ENCODE measurements at places on chromosomes 1 and 21.

- peak; percentile 26 for DNase-seq
Measured at GRCh38 chr1:167297222-167298214, 76.8 kb downstream of the POU2F1 start.

DNA sequence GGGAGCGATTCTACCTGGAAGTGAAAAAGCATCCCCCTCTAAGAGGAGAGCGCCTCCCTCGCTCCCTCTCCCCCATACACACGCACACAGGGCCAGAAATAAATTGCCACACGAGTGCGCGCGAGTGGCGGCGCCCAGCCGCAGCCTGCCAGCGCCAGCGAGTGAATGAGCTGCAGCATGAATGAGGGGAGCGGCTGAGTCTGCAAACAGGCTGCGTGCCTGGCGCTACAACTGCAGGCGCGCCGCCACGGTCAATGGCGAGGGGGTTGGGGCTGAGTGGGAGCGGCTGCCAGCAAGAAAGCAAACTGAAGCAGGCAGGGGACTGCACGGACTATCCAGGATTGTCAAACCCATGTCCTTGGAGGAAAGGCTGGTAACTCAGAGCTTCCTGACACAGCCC is 2.2 kb downstream of the CAMK1G start:
- DNase-seq: peak; percentile 62

DNA sequence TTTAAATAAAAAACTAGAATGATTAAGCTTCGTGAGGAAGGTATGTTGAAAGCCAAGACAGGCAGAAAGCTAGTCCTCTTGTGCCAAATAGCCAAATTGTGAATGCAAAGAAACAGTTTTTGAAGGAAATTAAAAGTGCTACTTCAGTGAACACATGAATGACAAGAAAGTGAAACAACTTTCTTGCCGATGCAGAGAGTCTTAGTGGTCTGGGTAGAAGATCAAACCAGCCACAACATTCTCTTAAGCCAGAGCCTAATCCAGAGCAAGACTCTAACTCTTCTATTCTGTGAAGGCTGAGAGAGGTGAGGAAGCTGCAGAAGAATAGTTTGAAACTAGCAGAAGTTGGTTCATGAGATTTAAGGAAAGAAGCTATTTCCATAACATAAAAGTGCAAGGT is 63.2 kb downstream of the TTC3 start:
- DNase-seq: no peak

DNA sequence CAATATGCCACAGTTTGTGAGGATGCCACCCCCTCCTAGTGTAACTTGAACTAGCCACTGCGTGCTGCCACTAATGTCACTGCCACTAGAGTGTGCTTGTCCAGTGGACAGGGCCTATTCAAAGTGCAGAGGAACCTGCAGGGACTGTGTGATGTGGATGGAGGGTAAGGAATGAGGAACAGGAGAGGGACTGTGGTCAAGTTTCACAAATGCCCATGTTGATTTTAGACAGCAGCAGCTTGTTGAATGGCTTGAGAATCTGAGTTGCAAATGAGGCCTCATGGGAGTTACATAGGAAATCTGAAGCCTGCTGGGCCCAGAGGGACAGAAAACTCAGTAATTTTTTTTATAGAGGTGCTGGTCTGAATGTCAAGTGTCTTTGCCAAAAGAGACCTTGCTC is 112.3 kb downstream of the HHAT start:
- DNase-seq: no peak

DNA sequence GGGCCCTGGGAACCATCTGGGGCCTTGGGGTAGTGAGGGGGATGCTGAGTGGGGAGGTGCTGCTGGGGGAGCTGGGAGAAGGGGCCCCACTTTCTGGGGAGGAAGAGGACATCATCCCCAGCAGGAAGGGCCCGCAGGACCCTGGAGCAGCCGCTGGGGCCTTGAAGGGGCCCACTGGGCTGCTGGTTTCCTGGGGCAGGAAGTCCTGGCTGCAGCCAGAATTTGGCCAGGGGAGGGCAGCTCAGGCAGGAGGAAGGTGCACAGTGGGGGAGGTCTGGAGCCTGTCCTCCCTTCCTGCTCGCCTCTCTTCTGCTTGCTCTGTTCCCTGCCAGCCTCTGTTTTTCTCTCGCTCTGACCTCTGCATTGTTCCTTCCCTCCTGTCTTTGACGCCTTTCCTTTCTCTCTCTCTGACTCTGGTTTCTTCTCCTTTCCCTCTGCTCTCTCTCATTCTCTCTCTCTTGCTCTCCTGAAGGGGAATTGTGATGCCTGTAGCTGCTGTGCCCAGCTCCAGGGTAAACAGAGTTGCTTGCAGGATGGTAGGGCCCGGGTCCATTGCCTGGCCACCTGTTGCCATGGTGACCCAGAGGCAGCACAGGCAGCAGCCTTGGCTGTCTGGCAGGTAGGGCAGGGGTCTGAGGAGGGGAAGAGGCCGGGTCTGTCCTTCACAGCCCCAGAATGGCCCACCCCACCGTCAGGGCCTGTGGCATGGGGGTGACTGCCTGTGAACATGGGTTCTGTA is 23.9 kb downstream of the ACOT11 start:
- no peak for DNase-seq

DNA sequence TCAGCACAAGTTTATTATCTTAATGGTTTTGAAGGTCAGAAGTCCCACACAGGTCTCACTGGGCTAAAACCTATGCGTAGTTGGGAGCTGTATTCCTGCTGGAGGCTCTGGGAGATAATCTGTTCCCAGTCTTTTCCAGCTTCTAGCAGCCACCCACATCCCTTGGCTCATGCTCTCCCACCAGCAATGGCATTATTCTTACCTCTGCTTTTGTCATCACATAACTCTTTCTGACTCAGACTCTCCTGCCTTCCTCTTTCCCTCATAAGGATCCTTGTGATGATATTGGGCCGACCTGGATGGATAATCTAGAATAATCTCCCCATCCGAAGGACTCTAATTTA is 122.2 kb upstream of the PRDX6 start:
- no peak for DNase-seq

DNA sequence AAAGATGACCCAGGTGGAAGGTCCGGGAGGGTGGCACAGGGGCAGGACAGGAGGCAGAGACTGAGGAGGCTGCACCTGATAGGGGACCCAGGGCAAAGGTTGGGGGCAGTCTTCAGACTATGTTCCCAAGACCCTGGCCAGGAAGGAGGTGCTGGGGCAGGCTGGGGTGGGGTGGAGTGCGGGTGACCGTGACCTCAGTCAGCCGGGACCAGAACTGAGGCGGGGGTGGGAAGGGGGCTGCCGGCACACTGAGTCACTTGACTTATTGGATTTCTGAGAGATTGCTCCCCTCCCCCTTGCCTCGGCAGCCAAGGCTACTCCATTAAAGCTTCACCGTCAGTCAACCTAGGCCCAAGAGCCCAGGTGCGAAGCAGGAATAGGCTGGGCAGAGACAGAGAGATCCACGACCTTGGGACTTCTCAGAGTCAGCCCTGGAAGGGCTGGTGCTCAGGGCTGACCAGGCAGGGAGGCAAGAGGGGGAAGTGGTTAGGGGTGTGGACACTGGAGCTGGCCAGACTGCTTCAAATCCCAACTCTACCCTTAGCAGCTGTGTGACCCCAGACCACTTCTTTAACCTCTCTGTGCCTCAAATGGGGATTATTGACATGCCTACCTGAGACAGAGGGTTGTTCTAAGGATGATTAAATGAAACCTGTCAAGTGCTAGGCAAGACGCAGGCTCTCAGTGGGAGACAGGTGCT is 47.9 kb upstream of the LAPTM5 start:
- DNase-seq: no peak

- no peak for DNase-seq
Measured at GRCh38 chr21:46084709-46085108, 13.2 kb upstream of the COL6A2 start.

DNA sequence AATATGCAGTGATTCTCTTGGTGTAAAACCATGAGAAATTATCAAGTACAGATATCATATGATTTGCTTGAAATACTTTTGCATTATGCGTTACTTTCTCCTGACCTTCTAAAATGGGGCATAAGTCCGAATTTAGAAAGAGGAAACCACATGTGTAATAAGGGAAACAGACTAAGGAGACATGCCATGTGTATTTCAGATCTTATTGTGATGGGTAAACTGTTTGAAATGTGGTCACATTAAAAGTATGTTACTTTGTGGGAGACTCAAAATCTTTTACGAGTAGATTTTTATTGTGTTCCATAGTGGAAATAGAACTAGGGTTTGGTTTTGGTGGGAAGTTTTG is 173.0 kb downstream of the NFIA start:
- DNase-seq: no peak

DNA sequence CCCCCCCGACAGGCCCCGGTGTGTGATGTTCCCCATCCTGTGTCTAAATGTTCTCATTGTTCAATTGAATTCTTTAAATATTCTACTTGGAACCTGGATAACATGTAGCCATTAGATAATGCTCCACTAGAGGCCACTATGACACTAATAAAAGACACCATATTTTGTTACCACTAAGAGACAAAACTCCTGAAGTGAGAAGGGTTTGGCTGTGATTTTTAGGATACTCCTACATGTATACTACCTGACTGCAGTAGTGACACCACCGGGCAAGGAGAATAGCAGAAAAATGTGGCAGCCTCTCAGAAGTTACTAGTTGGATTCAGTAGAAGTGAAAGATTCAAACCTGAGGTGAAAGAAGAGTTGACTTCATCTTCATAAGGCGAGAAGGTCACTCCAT is 36.0 kb downstream of the F5 start:
- DNase-seq: no peak

DNA sequence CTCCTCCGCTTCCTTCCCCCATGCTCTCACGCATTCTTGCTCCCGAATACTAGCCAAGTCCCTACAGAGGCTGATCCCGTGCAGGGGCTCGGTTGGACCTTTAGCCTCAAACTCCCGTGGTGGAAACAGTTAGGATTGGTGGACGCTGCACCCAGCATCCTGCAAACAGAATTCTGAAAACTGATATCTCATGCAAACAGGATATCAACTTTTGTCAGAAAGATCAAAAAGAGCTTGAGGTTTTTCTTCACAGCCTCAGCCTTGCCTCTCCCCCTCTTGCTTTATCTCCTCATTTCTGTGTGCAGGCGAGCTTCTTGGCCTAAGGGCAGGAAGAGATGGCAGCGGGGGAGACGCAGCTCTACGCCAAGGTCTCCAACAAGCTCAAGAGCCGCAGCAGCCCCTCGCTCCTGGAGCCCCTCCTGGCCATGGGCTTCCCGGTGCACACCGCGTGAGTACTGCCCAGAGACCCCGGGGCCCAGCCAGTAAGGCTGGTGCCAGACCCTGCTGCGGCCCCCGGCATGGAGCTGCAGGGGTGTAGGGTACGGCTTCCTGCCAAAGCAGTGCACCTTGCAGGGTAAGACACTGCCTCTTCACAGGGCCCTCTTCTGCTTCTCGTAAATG is at the start of gene UBASH3A:
TSS of gene UBASH3A (plus strand) at position 292 of the 621 bp plus-strand sequence. CDS start at position 336, 44 bp downstream.
- DNase-seq: no peak

GRCh38 chr1:24919791-24920532 is 10.1 kb downstream of the RUNX3 start:
- no peak for DNase-seq

DNA sequence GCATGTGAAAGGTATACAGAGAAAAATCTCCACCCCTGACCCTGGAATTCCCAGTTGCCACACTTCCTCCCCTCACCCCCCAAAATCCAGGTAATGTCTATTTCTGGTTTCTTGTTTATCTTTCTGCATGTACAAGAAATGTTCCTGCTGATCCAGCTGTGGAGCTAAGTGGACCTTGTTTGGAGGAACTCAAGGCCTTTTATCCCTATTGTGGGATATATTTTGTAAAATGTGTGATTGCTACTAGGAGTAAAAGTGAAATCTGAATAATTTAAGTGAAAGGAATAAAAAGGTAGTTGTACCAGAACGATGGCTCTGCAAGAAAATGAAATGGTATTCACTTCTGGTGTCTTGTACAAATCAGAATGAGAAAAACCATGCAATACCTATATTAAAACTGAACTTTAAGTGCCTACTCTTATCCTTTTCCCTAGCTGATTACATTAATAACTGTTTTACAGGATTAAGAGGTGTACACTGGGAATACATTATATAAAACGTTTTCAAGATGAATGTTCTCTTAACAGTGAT is 3.0 kb downstream of the SPEN start:
- DNase-seq: no peak

DNA sequence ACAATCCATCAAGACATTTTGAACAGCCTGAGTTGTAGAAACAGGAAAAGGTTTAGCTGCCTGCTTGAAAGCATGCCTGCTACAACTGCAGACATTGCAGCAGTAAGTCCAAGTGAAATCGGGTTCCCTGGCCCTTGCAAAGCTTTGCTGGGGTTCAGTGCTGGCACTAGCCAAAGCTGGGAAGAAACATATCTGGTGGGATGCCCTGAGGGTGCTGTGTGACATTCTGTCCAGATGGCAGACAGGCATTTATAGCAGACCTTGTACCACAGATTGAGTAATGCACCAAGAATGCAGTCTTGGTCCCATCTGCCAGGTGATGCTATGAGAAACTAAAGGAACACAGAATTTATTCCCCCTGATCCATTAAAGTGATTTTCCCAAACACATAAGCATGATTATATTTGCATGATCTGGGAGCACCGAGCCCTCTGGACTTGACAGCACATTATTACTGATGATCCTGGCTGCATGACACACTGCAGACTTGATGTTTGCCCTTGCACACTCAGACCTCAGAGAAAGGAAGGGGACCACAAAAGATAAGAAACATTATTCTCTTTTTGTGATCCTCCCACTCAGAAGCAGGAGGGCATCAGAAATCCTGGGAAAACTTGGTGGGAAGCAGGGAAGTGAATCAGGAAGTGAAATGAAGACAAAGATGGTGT is 223.7 kb upstream of the FAM78B start:
- DNase-seq: no peak

DNA sequence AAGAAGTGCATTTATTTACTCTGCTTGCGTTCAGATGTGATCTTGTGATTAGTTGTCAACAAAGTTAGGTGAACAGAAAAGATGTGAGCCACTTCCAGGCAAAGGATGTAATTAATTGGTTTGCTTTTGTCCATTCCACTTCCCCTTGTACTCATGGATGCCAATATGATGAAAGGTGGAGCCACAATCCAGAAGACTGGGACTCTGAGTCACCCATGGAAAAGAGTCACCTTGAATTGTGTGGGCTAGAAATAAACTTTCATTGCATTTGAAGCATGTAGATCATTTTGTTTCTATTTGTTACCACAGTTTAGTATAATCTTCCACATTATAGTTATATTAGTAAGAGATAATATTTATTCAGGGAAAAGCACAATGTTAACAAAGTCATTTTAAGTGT is 684.2 kb downstream of the LTN1 start:
- no peak for DNase-seq

All from mucosa of descending colon (tissue), 3 donors.